CD4-positive, alpha-beta T cell treated with Interleukin-4 for 1 hour (primary cell): ENCODE measurements at places on chromosomes 11 and 22.

DNA sequence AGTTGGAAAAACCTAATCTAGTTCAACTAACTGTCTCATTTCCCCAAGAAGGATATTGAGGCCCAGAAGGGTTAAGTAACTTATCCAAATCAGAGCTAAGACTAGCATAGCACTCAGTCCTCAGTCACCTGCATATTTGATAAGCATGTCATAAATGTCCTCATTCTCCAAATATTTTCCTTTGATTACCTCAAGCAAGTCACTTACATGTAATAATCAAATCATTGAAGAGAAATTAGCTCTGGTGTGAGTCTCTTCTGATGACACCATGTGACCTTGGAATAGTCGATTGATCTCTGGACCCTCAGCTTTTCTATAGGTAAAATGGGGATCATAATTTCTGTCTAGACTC is 48.8 kb upstream of the PICALM start:
- DNase-seq = no peak

GRCh38 chr11:11977206-11977938 is 31.1 kb downstream of the DKK3 start:
- no peak for DNase-seq

- no peak for DNase-seq
These were observed 125.6 kb downstream of the AASDHPPT start for GRCh38 chr11:106202935-106203620.

DNA sequence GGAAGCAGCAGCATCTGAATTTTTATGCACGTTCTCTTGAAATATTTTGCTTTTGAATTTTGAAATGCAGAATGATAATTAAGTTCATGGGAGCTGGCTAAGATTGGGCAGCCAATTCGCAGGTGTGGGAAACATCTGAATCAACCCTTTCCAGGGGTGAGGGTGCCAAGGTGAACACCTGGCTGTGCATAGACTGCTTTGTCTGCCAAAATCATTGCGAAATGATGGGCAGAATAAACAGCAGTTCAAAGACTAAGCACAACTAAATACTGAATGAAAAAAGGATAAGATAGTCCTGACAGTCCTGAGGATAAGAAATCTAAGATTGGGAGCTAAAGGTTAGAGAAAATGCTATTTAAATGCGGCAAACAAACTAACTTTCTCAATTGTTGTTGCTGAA is 813.3 kb upstream of the RAG2 start:
- no peak for DNase-seq

DNA sequence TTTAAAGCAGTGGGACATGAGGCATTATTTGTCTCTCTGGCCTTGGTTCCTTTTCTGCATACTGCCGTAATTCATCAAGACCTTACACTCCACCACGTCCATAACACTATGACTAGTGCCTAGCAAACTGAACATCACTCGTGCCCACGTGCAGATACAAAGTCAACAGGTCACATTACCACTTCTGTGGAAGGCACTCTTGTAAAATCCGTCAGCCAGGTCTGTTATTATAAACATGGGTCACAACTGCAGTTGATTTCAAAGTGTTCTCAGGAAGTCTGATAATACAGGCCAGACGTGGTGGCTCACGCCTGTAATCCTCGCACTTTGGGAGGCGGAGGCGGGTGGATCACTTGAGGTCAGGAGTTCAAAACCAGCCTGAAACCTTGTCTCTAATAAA is 14.1 kb downstream of the VSIG10L2 start:
- no peak for DNase-seq

- no peak for DNase-seq
These were observed 846.2 kb upstream of the API5 start for GRCh38 chr11:42465623-42466022.
